ENCODE measurements at places on chromosomes 16 and 17.

GRCh38 chr16:12780467-12780866, 23.2 kb downstream of the CPPED1 start:
- no peak for DNase-seq

DNA sequence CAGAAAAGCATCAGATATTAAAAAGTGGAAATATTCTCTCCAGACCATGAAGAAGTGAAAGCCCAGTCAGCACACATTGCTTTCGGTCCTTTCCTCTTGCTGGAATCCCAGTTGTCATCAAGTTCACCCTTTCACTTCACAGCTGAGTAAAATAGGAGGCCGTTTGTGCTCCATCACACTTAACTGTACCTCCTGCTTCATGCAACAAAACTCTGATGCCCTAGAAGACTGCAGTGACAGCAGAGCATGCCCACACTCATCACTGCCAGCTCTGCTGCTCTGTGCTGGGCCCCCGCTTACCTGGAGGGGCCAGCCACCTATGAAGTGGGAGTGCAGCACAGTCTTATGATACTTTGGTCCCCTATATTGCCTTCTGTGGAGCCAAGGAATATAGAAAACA, 62.5 kb downstream of the N4BP1 start:
- no peak for DNase-seq

DNA sequence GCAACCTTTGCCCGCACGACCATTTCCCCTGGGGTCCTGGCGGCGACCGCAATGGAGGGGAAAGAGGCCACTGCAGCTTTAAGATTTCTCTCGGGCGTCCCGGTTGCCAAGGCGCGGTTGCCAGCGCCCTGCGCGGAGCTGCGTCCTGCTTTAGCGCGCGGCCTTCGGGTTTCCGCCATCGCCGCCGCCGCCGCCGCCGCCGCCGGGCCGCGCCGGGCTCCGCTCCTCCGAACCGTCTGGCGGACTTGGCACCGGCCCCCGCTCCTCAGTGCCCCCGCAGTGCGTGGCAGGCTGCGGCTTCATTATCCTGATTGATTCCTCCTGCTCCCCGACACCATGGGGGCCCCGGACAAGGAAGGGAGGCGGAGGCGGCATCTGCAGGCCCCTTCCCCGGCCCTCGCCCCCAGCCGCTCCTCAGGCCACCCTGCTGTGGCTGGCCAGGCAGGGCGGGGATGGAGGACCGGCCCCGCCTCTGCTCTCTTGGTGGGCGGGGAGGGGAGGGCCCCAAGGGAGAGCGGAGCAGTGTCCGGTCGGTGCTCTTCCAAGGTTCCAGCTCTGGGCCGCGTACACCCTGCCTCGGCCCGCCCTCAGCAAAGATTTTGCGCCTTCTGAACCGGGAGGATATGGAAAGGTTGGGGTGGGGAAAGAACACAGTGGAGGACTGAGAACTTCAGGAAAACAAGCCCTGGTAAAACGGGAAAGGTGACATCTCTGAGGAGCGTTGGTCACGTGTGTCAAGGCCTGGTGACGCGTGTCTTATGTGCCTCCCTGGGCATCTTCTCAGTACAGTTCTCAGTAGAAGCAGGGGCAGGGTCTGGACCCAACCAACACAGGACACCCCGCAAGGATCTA, 34.0 kb downstream of the NEUROD2 start:
- DNase-seq: peak; percentile 75

DNA sequence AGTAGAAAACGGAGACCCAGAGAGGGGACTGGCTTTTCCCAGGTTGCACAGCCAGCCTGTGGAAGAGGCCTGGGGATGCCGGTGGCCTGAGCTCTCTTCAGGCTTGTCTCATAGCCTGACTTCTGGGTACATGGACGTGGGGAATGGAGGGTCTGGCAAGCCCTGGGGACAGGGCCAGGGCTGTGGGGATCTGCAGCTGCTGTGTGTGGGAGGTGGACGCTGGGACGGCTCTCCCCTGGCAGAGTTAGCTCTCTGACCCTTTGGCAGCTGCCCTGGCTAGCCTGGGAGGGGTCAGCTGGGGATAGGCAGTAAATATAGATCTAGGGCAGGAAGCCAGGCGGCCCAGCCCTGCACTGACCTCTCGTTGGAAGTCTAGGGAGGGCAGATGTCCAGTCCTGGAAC, 20.5 kb downstream of the SLC4A1 start:
- DNase-seq: no peak

GRCh38 chr16:24541233-24541933, 2.0 kb downstream of the RBBP6 start:
- DNase-seq: peak; percentile 50

DNA sequence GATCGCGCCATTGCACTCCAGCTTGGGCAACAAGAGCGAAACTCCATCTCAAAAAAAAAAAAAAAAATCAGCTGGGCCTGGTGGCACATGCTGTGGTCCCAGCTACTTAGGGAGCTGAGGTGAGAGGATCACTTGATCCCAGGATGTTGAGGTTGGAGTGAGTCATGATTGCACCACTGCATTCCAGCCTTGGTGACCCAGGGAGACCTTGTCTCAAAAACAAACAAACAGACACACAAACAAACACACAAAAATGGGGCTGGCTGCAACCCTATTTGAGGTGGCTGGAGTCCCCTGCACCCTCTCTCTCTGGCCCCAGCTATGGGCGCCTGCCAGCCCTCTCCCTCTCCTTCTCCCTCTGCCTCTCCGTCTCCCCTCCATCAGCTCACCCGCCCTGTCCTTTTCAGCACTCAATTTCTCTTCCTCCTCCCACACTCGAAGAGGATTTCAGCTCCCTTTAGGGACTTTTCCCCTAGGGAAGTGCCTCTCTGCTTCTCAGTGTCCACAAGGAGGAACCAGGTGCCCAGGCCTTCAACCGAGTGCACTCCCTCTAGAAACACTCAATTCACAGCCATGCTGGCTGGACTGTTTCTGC, 17.5 kb upstream of the TFAP4 start:
- DNase-seq: peak; percentile 89

DNA sequence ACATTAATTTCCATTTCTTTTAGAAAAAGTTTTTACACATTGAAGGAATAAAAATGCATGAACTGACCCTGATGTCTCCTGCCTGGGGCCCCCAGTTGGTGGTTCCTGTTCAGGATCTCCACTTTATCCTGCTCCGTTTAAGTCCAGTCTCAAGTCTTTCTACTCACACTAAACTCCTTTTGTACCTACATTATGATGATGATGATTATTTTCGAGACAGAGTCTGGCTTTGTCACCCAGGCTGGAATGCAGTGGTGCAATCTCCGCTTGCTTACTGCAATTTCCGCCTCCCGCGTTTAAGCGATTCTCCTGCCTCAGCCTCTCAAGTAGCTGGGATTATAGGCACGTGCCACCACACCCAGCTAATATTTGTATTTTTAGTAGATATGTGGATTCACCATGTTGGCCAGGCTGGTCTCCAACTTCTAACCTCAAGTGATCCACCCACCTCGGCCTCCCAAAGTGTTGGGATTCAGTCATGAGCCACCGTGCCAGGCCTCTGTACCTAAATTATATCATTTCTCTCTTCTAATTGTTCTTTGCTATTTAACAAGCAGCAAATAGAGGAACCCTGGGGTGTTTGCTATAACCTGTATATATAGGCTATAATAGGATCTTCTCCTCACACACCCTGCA, 2.2 kb upstream of the FOXK2 start:
- DNase-seq: no peak

DNA sequence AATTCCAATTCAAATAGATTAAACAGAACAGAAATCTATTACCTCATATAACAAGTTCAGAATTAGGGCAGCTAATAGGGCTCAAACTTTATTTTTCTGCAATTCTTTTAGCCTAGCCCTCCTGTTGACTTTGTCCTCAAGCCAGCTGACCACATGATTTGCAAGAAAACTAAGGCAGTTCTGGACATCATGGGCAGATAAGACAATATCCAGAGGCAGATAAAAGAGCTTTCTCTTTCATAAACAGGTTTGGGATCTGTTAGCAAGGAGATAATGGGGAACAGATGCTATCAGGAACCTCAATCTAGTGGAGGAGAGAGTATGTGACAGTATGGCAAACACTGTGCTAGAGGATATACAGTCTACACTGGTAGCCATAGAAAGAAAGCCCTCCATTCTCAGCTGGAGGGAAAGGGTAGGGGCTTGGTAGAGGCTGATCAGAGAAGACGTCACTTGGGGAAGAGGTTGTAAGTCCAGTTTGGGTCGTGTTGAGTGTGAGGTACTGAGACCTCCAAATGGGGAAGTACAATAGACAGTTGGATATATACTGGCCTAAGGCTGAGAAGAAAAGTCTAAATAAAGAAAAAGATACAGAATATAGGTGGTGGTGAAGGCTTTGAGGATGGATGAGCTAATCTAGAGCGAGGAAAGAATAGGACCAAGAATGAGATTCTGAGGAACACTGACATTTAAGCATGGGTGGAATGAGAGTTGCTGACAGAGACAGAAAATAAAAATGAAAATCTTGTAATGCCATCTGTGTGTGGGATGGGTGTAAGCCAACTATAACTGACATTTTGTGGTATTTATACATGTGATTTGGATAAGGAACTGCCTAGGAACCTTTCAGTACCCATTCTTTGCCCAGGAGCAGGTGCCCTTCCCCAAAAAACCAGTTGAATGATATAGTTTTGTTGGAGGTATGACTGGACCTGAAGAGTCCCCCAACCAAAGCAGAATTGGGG, 67.4 kb downstream of the CYB561 start:
- DNase-seq: no peak

GRCh38 chr16:46871597-46871996, 12.6 kb upstream of the GPT2 start:
- DNase-seq: no peak

DNA sequence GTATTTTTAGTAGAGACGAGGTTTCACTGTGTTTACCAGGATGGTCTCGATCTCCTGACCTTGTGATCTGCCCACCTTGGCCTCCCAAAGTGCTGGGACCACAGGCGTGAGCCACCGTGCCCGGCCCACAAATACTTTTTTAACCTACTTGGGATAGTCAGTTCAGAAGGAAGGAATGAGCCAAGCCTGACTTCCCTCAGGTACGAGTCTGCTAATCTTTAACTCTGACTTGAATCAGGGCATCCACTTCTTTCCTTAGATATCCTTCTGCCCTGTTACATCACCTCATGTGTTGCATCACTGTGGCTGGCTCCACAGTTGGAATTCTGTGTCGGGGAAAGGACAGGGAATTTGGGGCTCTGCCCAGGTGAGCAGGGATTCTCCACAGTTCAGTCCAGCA, 120.8 kb downstream of the MSI2 start:
- DNase-seq: no peak
